AG09319 (cell line): ENCODE measurements at places on chromosomes 4 and X.

DNA sequence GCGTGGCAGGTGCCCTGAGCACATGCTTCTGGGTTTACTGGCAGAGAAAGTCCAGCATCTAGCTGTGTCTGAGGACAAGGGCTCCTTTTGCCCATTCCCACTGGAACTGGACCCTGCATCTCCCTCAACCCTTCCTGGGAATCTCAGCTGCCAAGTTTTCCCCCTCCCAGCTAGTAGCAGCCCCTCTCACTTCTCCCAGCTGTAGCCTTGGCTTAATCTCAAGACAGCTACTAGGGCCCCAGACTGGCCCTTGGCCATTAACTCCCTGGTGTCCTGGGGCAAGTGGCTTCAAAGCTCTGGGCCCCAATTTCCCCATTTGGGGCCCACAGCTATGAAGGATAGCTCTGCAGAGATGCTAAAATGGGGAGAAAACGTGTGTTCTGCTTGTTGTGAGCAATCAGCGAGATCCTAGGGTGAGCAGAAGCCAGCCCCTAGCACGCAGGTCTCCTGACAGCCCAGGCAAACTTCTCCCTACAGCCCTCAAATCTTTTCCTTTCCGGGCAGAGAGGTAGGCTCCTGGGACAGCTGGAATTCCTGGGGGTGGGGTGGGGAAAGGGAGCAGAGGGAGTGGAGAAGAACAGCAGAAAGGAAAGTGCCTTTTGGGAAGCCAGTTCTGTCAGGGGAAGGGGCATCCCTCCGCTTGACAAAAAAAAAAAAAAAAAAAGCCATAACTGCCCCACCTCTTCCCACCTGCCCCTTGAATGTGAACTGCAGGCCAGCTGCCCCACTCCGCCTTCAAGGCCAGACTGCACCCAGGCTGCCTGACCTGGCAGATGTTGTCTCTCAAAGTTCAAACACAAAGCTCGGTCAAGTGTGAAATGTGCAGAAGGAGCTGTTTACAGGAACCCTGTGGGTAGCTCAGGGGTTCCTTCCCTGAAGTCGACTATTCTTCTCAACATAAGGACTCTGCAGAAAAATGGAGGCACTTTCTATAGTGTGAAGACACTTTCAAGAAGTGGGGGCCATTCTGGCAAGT is 16.6 kb downstream of the FGD1 start:
- DNase-seq = no peak

DNA sequence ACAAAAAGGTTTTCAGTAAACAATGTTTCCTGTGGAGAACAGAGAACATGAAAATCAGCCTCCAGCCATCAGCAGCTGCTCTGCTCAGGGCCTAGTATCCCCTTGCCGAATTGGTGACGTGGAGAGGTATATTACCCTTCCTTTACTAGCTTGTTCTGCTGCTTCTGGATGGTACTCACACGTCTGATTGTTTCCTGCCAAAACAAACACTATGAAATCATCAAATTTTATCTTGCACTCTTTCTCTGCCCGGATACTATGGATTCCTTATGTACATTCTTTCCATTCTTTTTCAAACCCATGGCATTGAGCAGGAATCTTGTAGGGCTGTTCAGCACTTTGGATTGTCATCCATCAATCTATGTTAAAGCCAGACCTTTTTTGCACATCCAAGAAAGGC is 18.8 kb upstream of the METAP1 start:
- DNase-seq = no peak

DNA sequence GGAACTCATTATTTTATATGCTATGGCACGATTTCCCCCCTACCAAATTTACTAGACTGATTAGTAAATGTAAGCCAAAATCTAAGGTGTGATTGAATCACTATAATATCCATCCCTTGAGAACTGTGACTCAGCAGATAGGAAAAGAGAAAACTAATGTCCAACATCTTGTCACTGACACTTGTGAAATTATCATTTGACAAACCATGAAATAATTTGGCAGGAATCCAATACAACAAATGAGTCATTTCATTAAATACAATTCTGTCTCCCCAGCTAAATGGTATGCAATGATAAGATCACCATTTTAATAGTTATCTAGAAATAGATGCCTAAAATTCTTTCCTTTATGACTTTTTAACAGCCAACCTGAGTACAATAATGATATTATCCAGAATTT is 462.3 kb downstream of the DMD start:
- no peak for DNase-seq

DNA sequence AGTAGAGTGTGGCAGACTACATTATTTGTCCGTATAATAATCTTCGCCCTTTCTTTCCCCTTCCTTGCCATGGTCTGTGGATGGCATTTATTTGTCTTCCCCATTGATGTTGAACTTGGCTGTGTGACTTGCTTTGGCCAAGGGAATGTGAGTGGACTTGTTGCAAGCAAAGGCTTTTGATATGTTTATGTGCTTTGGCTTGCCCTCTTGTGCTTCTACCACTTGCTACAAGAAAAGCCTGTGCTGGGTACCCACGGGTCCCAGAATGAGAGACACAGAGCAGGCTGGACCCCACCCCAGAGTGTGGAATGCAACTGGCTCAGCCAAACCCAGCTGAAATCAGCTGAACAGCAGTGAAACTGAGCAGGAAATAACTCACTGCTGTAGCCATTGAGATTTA is 63.0 kb downstream of the FAM184B start:
- no peak for DNase-seq

DNA sequence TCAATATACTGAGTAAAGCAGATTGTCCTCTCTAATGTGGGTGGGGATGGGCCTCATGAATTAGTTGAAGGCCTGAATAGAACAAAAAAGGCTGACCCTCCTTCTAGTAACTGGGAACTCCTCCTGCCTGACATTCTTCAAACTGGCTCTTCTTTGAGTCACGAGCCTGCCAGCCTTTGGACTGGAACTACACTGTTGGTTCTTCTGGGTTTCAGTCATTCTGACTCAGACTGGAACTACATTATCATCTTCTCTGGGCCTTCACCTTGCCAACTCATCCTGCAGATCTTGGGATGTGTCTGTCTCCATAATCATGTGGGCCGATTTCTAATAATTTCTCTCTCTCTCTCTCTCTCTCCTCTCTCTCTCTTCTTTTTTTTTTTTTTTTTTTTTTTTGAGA is 26.9 kb upstream of the CT47C1 start:
- no peak for DNase-seq

DNA sequence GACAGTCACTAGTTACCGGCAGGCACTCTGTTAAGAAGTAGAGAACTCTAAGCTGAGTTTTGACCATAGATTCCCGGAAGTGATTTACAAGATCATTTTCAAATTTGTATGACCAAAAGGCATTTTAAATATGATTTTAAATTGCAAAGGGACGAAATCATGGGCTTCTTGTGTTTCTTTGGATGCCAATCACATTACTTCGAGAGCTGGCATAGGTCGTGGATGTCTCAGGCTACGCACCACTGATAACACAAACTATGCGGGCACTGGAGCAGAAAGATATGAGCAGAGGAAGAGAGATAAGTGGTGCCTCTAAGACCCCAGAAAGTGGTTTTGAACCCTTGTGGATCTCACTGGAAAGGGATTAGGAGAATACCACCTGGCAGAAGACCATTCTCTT is 294.2 kb upstream of the FTHL17 start:
- no peak for DNase-seq

DNA sequence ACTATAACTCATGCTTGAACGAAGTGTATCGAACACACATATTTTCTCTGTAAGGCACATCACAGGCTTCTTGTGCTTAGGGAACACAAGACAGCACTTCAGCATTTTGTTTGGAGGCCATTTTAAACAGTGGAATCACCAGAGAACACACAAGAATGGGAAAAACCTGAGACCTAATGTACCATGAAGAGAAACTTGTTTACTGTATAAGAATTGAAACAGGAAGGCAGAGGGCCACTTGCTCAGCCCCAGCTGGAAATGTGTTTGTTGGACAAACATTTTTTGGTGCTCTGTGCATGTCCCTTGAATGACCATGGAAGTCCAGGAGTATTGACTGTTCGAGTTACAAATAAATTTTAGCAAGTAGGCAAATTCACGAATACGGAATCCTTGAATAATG is 47.5 kb downstream of the RAPGEF2 start:
- no peak for DNase-seq

DNA sequence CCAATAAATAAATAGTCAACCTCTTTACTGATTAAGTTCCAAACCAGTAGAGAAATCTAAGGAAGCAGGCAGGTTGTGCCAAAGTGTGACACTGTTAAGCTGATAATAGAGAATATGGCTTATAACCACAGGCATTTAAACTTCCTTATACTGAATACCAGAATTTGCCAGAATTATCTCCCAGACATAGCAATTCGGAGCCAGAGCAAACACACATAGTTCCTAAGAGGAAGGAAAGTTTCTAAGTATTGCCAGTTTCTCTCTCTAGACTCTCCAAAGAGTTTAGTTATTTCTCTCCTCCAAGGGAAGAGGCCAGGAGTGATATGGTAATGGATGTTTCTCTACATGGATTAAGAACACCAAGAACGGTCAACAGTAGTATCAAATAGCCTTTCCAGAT is 191.7 kb upstream of the CPEB2 start:
- DNase-seq = no peak

- DNase-seq = no peak
Measured at GRCh38 chr4:76013540-76013939, 6.2 kb upstream of the CXCL9 start.

DNA sequence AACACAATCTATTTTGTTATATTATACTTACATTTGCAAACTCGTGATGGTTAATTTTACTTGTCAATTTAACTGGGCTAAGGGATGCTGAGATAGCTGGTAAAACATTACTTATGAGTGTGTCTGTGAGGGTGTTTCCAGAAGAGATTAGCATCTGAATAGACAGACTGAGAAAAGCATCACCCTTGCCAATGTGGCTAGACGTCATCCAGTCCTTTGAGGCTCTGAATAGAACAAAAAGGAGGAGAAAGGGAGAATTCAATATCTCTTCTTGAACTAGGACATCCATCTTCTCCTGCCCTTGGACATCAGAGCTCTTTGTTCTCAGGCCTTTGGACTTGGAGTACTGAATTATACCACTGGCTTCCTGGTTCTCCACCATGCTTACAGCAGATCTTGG is 154.6 kb downstream of the EPHA5 start:
- DNase-seq = no peak

- DNase-seq = peak; percentile 25
Measured at GRCh38 chr4:52861879-52862616, at the start of gene RASL11B. RASL11B (plus strand) TSS chr4:52862317; CDS start chr4:52862508, 191 bp downstream.

DNA sequence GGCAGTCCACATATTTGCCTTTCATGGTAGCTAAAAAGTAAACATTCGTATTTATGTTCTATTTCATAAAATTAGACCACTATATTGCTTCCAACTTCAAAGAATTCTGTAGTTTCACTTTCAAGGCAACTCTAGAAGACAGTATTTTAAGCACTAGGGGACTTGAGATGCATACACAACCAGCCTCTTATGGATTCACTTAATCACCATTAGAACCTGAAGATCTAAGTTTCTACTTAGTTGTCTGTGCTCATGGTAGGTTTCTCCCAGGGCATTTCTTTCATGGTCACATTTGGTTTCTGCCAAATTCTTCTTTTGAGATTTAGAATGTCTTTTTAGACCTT is 209.9 kb upstream of the HCCS start:
- no peak for DNase-seq

- DNase-seq = no peak
Measured at GRCh38 chr4:87804871-87805270, 5.5 kb downstream of the IBSP start.

DNA sequence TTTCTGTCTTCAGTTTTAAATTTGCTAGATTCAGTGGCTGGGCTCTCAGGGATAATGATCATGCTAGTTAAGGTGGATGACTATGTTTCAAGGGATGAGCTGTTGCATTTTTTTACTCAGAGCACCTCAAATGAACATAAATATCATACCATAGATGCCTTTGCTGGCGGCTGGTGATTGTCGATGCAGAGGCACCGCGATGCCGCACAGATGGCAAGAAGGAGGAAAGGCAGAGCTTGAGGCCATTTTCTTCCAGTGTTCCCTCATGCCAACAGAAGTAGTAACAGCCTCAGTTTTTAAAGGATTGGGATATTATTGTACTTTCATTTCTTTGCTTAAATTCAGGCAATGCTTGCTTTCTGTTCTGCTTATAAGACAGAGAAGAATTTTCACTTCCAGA is 654.7 kb upstream of the IGFBP7 start:
- no peak for DNase-seq

DNA sequence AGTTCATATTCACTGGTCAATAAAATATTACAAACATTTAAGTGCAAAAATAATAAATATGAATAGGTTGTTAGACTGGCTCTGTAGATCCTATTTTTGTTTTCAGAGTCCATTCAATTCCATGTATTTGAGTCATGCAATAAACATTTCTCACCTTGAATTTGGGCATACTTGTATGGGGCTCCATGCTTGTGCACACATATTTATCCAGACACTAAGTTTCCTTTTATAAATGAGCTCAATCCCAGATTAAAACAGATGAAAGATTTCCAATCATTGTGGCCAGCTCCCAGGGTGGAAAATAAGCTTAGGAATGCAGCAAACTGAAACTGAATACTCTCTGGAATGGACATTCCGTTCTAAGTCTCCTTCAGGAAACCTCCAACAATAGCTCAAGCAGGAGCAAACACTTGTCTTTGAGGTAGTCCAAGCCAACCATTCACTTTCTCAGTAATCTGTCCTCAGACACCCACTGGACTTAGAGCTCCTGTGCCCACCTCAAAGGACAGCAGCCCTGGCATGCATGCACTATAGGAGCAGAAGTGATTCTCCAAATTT is 16.4 kb downstream of the DMD start:
- DNase-seq = no peak

- DNase-seq = no peak
Measured at GRCh38 chr4:86848732-86849619, at the start of gene SLC10A6. SLC10A6 (minus strand) TSS chr4:86849384; CDS start chr4:86849115, 269 bp downstream.

- DNase-seq = no peak
Measured at GRCh38 chrX:48504261-48504660, 4.5 kb upstream of the PORCN start.

- DNase-seq = no peak
Measured at GRCh38 chrX:17788439-17788838, 51.1 kb downstream of the SCML1 start.

GRCh38 chr4:19047279-19047880 is 1025.8 kb upstream of the LCORL start:
- no peak for DNase-seq

DNA sequence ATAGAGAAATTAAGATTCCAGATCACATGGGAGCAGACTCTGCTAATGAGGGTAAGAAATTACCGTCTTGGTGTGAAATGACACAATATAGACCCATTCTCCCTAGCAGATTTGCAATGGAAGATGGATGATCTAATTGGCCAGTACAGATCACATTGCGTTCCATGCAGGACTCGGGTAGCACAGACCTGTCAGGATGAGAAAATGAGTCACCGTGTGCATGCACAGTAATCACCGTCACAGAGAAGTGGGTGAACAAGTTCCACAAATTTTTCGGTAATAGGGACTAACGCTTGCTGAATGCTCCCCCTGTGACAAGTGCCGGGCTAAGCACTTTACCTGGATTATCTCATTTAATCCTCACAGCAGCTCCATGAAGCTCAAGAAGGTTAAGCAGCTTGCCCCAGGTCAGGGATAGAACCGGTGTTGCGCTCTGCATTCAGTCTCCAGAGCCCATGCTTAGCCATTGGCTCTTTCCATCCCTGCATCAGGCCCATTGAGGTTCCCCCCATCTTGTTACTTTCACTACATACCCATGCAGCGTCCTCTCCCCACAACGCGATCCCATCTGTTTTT is 375.6 kb downstream of the FBXW7 start:
- DNase-seq = no peak

- no peak for DNase-seq
Measured at GRCh38 chrX:54093571-54093970, 49.3 kb upstream of the PHF8 start.

GRCh38 chrX:134679221-134679620 is 20.9 kb upstream of the PLAC1 start:
- DNase-seq = no peak
